ENCODE measurements at places on chromosomes 2 and 18.

DNA sequence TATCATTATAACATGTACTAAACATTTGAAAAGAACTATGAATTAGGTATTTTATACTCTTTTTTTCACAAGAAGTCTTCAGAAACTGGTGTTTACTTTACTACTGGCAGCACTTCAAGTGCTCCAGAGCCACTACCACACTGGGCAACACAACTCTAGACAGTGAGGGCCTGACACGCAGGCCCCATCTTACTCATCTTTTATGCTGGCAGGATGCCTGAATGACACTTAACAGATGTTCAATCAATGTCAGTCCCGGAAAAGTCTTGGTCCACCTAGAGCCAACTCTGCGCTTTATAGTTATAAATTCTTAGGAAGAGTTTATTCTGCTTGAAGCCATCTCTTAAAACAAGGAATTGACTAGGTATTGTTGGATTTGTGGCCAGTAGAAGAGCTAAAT lies 8.7 kb upstream of the WIPF1 start:
- peak; percentile 68 for DNase-seq

- DNase-seq: no peak
Observed at GRCh38 chr18:23712445-23712844, 23.2 kb downstream of the LAMA3 start.

GRCh38 chr2:130251535-130251872 lies 53.3 kb upstream of the TUBA3E start:
- no peak for DNase-seq

DNA sequence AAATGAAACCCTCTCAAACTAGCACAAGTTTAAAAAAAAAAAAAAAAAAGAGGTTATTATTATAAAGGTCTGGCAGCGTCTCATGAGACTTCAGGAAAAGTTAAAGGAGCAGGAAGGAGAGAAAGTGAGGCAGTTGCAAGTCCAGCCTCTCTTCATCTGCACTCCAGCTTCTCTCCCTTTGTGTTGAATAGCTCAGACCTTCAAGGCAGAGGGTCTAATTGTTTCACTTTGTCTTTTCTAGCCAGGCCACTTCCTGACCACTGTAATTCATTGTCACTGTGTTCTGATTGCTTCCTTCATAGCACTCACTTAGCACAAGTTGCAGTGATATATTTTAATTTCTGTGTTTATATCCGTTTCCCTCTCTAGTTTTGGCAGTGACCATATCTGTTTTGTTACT lies 99.9 kb downstream of the SPATS2L start:
- no peak for DNase-seq

- no peak for DNase-seq
Observed at GRCh38 chr2:46847185-46847710, 68.4 kb downstream of the MCFD2 start.

GRCh38 chr2:146572598-146572997 lies 1272.2 kb upstream of the ACVR2A start:
- no peak for DNase-seq

DNA sequence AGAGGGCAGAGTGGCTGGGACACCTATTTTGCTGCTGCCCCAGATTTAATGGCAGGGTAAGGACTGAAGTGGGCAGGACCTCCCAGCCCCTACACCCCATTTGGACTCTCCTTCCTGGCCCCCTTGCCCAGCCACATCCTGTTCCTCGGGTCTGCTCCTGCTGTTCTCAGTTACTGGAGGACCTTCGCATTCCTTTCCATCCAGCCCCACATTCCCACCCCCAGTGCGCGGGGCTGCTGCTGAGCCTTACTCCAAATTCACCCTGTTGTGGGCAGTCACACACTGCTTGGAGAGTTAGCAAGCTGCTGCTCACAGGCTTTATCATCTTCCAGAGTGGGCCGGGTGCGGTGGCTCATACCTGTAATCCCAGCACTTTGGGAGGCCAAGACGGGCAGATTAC lies 75.2 kb upstream of the SLC14A2 start:
- no peak for DNase-seq

- no peak for DNase-seq
Observed at GRCh38 chr2:19101968-19102367, 256.5 kb downstream of the OSR1 start.

Data from activated T-cell treated with anti-CD3 and anti-CD28 coated beads, Interleukin-2, amount 50 U/mL, for 72 hours (primary cell).